Activated naive CD4-positive, alpha-beta T cell treated with anti-CD3 and anti-CD28 coated beads, Interleukin-2, amount 50 U/mL, for 16 hours (primary cell): ENCODE measurements at places on chromosomes 3 and 15.
A peak's percentile ranks its signal among the peaks of the same experiment; 100 is the strongest.

- no peak for DNase-seq
Observed at GRCh38 chr3:64595253-64595694, 92.5 kb downstream of the ADAMTS9 start.

DNA sequence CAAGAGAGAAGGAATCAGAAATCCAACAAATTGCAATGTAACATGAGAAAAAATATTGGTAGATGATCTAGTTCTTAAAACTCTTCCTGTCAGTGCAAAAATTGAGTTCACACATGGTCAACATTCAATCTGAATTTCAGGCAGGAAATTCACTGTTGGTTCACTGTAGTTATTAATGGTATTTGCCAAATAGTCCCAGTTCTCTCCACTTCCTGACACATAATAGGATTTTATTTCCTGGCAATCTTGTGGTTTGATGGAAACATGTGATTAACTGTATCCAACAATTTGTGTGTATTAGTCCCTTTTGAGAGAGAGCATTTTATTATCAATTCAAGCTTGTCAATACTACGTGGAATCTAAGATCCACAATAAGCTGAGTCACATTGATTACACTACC lies 1103.1 kb downstream of the ROBO2 start:
- DNase-seq = no peak

DNA sequence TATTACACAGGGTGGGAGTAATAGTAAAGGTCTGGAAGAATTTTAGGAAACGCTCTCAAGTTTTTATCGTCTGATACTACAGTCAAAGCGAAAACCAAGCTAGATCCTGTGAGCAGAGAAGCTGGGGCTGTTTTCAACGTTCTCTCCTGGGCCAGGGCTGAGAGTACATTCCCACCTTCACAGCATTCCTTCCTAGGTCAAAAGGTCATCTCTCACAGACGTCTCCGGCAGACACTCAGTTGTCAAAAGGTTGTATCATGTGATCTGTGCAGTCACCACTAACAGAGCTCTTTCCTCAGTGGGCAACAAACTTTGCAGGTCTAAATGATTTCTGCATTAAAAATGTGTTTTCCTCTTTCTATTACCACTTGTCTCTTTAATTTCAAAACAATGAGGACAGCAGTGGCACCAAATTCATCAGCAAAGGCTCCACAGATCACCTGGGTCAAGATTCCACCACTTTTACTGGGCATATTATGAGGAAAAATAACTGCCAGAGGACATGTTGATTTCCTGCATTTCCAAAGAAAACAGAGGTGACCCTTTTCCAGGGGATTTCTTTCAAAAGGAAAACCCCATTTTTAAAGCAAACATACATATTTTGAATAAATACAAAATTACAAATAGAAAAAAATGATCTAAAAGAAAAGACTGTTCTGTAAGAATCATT lies 41.9 kb downstream of the MEIS2 start:
- no peak for DNase-seq

DNA sequence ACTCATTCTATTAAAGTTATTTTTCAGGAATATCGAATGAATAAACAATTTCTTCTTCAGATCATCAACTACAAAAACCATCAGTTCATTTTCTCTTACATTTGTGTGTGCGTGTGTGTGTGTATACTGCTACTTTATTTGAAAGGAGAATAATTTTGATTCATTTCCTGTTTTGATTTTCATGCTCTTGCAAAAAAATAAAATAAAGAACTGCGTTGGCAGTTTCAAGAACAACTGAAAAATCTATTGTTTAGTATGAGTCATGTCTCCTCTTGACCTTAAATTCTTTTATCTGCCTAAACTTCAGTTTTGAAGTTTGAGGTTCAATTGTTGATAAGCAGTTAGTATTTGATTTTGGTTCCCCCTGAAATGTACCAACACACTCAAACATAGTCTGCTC lies 540.8 kb downstream of the FGF12 start:
- no peak for DNase-seq

- peak; percentile 77 for DNase-seq
Observed at GRCh38 chr3:143119009-143119914, at the start of gene CHST2. Gene CHST2 (plus strand): TSS chr3:143119771. CDS start chr3:143120817, 1,046 bp downstream.

GRCh38 chr15:74294010-74294409 lies 57.9 kb downstream of the CCDC33 start:
- DNase-seq = no peak

- no peak for DNase-seq
Observed at GRCh38 chr3:172065527-172065926, 26.1 kb downstream of the FNDC3B start.

DNA sequence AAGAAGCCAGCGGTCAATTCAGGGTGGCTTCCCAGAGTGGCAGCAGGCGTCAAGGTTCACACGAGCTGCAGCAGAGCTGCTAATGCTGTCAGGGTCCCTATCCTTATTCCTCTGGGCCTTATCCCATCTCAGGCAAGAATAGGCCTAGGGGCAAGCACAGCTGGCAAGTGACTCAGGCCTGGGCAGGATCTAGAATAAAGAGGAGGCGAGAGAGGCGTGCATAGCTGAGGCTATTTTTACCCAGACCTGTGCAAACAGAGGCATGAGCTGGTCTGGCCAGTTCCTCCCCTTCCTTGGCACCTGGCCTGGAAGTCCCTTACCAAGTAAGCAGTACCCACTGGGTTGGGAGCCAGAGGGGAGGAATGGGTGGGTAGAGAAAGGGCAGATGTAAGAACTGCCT lies 12.2 kb upstream of the VIPR1 start:
- no peak for DNase-seq

DNA sequence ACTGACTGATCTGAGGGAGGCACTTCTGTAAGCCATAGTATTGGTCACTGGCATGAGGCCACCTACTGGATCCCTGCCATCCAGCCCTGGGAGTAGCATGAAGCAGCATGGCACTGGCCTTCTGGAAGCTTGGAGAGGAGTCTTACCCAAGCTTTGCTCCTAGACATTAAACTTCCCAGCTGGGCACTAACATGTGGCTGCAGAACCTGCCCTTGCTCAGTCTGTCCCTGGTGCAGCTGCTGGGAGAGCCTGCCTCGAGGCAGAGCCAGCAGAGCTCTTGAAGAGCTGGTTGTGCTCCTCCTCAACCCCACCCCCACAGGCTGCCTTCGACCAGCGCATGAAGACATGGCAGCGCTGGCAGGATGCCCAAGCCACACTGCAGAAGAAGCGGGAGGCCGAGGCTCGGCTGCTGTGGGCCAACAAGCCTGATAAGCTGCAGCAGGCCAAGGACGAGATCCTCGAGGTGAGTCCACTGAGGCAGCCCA lies 17.1 kb upstream of the SNX22 start:
- no peak for DNase-seq

DNA sequence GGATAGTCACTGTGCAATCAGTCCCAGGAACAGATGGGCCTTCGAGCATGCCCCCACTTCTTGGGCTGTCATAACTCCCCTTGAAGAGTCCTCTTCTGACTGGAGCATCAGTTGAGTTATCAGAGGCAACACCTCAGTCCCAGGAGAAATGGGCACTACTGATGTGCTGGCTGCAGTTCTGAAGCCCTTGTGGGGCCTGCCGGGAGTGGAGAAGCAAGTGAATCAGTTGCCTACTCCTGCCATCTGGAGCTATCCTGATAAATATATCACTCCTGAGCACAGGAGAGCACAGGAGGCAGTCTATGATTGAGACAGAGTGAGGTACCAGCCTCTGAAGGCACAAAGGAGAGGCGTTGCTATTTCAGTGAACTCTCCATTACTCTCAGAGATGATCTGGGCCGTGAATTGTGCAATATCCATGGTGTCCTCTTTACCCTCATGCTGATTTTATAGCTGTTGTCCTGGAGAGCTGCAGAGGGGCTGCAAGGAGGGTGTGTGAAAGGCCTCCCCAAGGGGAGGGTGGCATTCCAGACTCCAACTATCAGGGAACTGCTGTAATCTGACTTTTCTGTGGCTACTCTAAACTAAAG lies 344.2 kb upstream of the ROPN1 start:
- no peak for DNase-seq
